ENCODE measurements at places on chromosomes 16 and 17.
A peak's percentile ranks its signal among the peaks of the same experiment; 100 is the strongest.

- no peak for DNase-seq
Observed at GRCh38 chr17:13508896-13509295, 92.8 kb downstream of the HS3ST3A1 start.

DNA sequence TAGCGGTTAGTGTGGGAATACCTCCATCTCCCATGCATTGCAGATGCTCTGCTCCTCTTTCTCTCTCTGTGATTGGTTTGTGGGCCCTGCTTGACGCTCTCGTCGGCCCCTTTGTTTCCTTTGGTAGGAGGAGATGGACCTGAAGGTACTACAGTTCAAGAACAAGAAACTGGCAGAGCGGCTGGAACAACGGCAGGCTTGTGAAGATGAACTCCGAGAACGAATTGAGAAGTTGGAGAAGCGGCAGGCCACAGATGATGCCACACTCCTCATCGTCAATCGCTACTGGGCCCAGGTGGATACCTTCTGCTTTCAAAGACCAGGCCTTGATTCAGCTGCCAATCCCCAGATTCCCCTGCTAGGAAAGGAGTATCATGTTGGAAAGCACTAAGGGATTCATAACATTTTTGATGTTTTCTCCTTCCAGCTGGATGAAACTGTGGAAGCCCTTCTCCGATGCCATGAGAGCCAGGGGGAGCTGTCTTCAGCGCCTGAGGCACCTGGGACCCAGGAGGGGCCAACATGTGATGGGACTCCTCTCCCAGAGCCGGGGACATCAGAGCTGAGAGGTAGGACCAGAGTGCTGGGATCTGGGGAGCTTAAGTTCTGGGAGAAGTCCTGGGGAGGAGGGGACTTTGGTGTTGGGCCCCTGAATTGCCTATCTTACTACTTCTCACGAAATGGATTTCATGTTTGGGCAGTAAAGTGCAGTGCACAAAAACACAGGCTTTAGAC lies 1.0 kb downstream of the RNF40 start:
- no peak for DNase-seq

DNA sequence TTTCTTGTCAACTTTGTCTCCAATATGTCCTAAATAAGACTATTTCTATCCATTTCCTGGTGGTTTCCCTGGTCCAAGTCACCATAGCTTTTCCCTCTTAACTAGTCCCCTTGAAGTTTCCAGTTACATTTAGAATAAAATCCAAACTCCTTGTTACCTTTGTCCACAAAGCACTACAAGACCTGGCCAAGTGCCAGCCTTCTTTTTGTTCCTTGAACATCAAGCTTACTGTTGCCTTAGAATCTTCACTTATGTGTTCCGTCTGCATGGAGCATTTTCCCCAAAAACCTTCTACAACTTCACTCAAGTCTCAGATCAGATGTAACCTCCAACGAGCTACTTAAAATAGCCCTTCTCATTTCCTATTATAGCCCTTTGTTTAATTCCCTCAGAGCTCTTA lies 101.4 kb downstream of the ITFG1 start:
- DNase-seq = no peak

DNA sequence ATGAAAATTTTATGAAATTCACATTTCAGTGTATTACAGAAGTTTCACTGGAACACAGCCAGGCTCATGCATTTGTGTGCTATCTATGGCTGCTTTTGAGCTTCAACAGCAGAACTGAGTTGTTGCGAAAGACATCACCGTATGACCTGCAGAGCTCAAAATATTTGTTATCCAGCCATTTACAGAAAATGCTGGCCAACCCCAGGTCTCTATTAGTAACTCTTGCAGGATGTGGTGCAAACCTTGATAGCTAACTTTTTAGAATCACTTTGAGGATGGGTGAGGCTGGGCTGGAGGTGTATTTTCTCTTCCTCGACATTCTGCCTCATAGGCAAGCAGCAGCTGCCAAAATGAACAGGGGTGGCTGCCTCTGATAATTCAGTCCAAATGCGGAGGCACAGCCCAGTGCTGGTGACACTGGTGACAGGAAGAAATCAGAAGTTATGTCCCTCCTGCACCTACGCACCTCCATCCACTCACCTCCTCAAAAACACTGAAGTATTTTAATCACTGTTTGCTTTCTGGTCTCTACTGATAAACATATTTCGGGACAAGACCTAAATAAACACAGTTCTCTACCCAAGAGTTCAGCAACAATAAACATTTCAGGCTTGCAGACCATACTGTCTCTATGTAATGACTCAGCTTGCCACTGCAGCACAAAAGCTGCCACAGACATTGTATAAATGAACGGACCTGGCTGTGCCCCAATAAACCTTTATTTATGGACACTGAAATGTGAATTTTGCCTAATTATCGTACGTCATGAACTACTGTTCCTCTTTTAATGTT lies 28.5 kb downstream of the ARHGAP17 start:
- DNase-seq = no peak

DNA sequence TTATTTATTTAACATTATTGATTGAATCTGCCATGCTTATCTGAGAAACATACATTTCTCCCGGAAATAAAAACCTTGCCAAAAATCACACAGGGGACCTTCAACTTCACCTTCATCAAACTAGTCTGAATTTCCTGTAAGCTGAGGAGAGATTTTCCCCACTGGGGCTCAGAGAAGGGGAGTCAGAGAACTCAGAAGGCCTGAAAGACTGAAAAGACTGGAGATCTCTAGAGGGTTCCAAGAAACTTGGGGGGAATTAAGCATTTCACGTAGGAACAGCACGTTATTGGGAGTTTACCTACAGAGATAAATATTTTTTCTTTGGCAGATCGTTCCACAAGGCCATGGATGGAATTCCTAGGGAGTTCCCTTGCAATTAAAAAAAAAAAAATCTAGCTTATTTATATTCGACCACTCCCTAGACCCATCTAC lies 528 bp upstream of the NOL11 start:
- DNase-seq = no peak

GRCh38 chr17:28047806-28048205 lies 5.3 kb downstream of the NLK start:
- no peak for DNase-seq

- DNase-seq = peak; percentile 26
Observed at GRCh38 chr16:8847623-8848022, 21.2 kb downstream of the CARHSP1 start.

DNA sequence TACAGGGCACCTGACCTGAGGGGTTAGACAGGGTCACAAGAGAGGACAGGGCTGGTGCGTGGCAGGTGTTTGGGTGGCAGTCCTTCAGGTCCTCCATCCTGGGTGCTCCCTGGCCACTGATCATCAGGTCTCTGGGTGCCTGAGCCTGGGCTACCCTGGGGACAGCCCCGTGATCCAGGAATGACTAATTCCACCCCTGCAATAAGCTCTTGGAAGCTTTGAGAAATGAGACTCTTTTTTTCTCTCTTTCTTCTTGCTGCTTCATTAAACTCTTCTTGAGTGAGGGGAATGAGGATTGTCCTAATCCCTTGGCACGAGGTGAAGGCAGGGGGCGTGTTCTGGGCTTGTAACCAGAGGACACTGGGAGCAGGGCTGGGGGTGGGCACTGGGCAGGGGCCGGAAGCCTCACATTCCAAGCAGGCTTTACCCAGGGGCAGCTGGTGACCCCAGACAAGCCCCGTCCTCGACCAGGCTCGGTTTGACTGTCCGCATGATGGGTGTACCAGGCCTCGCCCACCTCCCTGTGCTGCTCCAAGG lies 21.4 kb upstream of the SPNS2 start:
- DNase-seq = no peak

DNA sequence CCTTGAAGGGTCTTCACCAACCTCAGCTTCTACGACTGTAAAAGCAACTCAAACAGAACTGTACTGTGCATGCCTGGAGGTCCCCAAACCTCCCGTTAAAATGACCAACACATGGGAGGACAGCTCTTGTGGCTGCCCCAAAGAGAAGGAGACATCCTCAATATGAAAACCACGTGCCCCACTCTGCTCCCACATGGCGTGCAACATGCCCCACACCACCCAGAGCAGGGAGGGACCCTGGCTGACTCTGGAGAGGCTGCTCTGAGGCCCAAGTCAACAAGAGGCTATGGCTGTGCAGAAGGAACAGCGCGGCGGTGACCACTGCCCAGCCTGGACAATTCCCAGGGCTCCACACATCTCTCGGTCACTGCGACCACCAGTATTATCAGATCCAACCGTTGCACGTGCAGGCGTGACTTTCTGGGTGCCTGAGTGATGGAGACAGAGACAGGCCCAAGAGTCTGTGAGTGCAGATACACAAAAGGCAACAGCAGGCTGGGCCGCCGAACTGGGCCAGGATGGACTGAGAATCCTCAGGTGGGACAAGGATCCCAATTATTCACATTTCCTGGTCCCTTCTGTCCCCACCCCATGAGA lies 1.4 kb downstream of the PLD6 start:
- DNase-seq = no peak

DNA sequence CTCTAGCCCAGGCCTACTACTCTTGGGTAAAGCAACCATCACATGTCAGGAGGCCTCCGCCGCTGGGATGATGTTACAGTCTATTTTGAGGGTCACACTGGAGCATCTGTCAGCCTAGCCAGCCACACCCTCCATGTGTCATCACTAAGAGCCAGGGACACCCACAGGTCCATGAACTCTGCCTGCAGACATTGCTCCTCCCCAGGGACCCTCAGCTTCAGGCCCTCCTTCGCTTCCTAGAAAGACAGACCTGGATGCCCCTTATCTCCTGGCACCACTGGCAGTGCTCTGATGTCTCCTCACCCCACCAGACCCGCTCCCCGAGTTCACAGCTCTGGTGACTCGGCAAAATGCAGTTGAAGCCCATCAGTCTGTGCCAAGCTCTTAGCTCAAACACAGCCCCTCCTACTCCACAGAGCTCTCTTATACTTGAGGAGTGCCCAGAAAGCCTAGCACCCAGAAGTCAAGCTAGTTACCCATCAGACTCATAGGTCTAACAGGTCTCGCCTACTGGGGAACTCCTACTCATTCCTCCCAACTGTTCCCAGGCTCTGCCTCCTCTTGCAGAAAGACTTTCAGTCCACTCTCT lies 5.9 kb downstream of the RANBP10 start:
- no peak for DNase-seq

- no peak for DNase-seq
Observed at GRCh38 chr17:60333628-60334031, 58.3 kb downstream of the USP32 start.

GRCh38 chr16:54403580-54403979 lies 117.0 kb upstream of the IRX3 start:
- no peak for DNase-seq

DNA sequence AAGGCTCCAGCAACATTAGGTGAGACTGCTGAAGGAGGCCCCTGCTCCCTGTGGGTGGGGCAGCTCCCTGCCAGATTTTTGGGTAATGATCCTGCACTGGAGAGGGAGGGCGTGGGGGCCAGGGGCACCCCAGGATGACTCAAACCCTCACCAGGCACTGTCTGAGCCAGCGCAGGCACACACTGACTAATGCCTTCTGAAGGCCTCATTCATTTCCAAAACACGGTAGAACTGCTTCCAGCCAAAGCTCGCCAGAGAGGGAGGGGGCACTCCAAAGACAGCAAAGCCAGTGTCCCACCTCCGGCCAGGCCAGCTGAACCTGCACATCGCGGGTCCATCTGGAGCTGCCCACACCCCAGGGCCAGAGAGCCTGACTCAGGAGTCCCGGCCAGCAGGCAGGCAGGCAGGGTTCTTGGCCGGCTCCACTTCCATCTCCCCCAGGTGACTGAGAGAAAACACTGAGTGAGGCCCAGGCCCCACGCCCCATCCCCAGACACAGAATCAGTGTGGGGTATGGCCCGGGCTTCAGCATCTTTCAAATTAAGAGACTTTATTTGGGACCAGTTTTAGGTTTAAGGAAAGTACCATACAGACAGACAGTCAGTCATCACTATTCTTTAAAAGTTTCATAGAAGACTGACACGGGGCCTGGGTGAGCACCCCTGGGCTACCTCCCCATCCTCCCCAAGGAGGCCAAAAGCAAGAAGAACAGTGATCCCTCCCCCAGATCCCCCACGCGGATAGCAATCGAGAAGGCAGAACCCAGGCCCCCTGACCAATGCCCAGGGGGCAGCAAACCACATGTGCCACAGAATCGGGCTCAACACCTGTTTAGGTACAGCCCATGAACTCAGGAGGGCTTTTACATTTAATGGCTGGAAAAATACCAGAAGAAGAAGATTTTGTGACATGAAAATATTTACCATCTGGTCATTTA lies 2.3 kb downstream of the PIEZO1 start:
- DNase-seq = no peak

DNA sequence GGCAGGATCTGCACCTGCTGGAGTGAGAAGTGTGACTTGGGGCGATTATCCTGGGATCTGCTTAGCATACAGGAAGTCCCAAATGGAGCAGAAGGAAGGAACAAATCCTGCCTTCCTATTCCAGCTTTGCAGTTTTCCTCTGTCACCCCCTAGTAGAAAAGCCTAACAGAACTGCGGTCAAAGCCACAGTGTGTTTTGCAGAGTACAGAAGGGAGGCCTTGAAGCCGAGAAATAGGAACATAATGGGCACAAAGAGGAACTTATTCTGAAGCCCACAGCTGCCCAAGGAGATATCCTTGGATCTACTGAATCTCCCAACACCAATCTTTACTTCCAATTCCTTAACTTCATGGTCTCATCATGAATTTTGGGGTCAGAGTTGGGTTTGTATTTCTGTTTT lies 8.5 kb downstream of the KRTAP1-5 start:
- DNase-seq = no peak

DNA sequence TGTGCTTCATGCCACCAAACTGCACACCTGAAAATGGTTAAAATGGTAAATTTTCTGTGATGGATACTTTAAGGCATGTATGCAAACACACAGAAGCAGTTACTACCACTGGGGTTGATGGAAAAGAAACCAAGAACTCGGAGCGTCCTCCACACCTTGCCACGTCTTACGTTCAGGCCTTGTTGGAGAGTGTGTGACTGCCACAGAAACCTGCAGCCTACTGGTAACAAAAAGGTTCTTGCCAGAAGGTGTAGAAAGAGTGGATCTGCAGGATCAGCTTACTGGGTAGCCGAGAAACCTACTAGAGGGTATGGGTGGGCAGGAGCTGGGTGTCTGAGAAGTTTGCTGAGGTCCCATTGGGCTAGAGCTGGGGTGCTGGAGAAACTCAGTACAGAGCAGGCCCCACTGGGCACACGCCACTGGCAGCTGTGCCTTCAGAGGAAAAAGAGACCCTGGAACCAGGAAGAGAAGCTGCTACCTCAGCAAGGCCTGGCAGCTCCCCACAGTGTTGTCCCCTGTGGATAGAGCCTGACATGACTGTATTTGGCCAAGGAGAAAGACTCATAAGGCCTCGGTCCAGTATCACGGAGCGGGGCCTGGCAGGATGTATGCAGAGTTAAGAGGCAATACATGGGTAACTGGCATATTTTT lies 204.6 kb downstream of the SEC14L1 start:
- DNase-seq = no peak

- DNase-seq = no peak
Observed at GRCh38 chr16:46920402-46921068, 36.4 kb downstream of the GPT2 start.

DNA sequence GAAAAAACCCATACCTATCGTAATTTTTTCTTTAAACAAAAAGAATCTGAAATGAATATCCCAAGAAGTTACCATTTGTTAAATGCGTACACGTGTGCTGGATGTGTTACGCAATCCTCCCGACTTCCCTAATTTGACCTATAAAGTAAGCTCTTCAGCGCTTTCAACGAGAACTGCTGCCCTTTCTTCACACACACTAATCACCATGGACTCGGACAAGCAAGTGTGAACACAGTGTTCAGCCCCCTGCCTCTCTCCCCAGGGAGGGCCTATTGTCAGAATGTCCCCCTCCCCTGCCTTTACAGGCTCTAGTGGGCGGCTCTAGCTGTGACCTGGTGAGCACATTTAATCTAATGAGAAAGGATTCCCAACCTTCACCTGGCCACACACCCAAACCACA lies 216.1 kb downstream of the CEP112 start:
- DNase-seq = no peak
